ENCODE measurements at places on chromosomes 16 and 17.

GRCh38 chr17:19508577-19508867, 25.1 kb upstream of the SLC47A1 start:
- DNase-seq: no peak

DNA sequence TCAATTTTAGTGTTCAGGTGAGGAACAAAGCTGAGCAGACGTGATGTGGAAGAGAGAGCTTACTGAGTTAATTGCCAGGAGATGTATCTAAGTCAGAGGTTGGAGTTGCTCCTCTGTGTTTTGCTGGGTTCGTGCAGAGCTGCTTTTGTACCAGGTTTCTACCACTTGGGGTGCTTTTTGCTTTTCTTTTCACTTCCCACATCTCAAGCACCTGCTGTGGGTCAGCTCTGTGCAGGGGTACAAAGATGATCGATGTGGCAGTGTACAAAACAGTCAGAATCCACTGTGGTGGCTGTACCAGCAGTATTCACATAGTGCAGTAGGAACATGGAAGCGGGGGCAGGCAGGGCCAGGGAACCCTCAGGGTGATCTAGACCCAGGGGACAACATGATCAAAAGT, 14.8 kb downstream of the UNK start:
- no peak for DNase-seq

DNA sequence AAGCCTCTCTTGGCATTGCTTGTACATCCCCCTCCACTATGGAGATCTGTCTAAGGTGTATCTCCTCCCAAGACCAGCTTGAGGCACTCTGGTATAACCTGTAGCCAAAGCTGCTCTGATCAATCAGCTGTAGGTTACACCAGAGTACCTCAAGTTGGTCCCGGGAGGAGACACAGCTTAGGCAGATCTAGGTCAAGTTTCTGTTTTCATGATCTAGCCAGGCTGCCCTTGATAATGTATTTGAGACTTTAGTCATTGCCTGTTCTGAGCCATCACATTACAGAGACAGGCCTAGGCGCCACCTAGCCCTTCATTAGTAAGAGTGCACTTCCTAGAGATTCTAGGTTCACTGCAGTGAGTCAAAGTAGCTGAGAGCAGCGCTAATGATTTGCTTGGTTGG, 31.4 kb downstream of the ASGR1 start:
- peak; percentile 16 for DNase-seq

DNA sequence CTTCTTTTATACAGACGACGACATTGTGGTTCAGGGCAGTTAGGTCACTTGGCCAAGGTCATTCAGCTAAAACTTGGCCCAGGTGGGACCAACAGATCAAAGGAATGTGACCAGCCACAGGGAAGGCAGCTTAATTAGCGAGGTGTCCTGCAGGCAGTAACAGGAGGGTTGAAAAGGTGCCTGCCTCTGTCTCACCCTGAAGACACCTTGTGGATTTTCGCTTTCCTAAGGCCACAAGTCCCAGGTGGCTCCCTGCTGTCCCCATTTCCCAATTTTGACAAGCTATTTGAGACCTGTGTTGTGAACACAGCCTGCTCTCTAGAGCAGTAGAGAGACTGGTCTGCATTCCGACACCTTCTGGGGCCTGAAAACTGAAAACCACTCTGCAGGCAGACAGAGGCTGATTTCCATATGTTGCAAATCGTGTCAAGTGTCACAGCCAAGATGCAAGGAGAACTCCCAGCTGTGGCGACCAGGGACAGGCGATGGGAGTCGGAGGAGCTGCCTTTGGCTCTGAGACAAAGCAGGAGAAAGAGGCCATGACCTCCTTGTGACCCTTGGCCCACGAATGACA, 593.1 kb upstream of the CDH5 start:
- DNase-seq: no peak

DNA sequence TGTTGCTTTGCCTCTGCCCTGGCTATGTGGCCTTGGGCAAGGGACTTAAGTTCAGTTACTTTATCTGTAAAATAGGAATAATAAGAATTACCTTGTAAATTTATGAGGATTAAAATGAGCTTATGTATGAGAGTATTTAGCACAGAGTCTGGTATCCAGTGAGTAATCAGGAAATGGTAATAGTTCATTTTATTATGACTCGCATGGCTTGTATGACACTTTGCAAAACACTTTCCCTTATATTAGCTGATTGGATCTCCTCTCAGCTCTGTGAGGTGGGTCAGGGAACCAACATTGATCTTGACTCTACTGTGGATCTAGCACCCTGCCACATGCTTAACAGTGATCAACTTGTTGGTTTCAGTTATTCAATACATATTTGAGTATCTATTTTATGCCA, 8.3 kb upstream of the CDH3 start:
- DNase-seq: no peak

- DNase-seq: peak; percentile 78
These were observed 1.2 kb upstream of the CCDC42 start for GRCh38 chr17:8745586-8746500.

- no peak for DNase-seq
These were observed 44.9 kb downstream of the ABCA8 start for GRCh38 chr17:68910251-68910705.

DNA sequence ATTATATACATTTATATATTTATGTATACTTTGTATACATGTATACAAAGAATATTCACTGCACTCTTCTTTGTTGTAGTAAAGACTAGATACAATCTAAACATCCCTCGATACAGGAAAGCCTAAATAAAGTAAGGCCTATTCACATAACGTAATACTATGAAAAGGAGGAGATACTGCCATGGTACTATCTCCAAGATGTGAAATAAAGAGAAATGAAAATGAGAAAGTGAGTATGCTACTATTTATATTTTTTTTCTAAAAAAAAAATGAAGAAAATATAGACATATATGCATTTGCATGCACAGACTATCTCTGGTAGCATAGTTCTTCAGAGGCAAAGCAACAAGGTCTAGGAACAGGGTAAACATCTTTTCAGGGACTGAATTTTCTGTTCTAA, 19.4 kb downstream of the CFDP1 start:
- no peak for DNase-seq

- no peak for DNase-seq
These were observed 4.3 kb downstream of the ACSM3 start for GRCh38 chr16:20768121-20768520.

- DNase-seq: peak; percentile 85
These were observed 44.0 kb downstream of the SREBF1 start for GRCh38 chr17:17792551-17793377.

- no peak for DNase-seq
These were observed 852 bp downstream of the ZNF469 start for GRCh38 chr16:88383401-88384221.

DNA sequence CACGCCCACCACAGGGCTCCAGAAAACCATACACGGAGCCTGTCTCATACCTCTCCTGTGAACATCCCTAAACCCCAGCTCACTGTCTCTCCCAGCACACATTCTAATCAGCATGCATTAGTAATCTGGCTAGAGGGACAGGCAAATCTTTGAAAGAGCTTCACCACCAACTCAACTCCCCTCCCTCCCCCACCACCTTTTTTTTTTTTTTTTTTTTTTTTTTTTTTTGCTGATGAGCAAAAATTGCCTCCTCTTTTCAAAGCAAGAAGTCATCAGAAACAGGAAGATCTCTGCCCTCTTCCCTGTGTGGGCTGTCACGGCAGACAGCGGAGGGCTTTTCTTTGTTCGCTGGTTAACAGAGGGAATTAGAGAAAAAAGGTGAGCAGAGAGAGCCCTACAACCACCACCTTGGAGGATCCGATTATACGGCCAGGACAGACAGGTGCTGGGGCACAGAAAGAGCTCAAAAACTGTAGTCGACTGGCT, 19.9 kb downstream of the GAS7 start:
- no peak for DNase-seq

DNA sequence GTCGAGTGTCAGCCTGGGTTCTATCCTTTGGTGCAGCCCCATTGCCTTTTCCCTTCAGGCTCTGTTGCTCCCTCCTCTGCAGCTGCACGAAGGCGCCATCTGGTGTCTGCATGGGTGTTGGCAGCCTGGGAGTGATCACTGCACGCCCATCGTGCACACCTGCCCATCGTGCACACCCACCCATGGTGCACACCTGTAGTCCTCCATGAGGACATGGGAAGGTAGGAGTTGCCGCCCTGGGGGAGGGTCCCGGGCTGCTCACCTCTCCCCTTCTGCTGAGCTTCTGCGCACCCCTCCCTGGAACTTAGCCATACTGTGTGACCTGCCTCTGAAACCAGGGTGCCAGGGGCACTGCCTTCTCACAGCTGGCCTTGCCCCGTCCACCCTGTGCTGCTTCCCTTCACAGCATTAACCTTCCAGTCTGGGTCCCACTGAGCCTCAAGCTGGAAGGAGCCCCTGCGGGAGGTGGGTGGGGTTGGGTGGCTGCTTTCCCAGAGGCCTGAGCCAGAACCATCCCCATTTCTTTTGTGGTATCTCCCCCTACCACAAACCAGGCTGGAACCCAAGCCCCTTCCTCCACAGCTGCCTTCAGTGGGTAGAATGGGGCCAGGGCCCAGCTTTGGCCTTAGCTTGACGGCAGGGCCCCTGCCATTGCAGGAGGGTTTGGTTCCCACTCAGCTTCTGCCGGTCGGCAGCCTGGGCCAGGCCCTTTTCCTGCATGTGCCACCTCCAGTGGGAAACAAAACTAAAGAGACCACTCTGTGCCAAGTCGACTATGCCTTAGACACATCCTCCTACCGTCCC, 2.9 kb downstream of the CTRL start:
- DNase-seq: peak; percentile 80

DNA sequence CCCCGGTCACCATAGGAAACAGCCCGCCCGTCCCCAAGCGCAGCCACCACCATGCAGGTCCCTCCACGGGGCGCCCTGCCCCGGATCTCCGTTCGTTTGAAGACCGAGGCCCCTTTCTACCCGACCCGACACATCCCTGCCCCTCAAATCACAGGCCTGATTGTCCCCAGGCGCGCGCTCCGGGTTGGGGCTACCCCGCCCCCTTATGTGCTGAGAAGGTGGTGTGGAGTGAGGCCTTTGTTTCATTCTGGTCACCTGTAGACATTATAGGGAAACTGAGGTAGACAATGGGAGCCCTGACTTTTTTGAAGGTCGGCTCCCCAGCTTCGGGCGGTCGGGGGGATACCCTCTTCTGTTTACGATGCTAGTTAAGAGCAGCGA, 763 bp upstream of the ACTG1 start:
- peak; percentile 58 for DNase-seq

- DNase-seq: peak; percentile 54
These were observed 17.1 kb downstream of the TBX2 start for GRCh38 chr17:61416540-61417363.

GRCh38 chr17:218432-219110, 37.1 kb upstream of the DOC2B start:
- no peak for DNase-seq

GRCh38 chr17:3845291-3845620, 790 bp downstream of the NCBP3 start:
- peak; percentile 38 for DNase-seq

DNA sequence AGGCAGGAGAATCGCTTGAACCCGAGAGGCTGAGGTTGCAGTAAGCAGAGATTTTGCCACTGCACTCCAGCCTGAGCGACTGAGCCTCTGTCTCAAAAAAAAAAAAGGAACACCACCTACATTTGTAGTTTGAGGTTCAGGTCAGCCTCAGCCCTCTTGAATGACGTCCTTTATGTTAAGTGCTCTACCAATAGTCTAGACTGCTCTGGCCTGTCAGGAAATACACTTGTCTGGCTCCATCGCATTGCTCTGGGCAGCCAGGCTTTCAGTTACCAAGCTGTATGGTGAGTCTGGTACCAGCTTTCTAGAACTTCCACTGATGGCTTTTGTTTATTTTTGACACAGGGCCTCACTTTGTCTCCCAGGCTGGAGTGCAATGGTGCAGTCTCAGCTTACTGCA, 11.4 kb downstream of the SOCS7 start:
- DNase-seq: no peak

GRCh38 chr17:37833237-37833859, 88.5 kb upstream of the HNF1B start:
- no peak for DNase-seq

GRCh38 chr16:54362591-54363206, 76.1 kb upstream of the IRX3 start:
- no peak for DNase-seq

GRCh38 chr17:13475574-13476223, 126.0 kb downstream of the HS3ST3A1 start:
- no peak for DNase-seq

- no peak for DNase-seq
These were observed 1.4 kb upstream of the ST6GALNAC1 start for GRCh38 chr17:76644995-76645394.

DNA sequence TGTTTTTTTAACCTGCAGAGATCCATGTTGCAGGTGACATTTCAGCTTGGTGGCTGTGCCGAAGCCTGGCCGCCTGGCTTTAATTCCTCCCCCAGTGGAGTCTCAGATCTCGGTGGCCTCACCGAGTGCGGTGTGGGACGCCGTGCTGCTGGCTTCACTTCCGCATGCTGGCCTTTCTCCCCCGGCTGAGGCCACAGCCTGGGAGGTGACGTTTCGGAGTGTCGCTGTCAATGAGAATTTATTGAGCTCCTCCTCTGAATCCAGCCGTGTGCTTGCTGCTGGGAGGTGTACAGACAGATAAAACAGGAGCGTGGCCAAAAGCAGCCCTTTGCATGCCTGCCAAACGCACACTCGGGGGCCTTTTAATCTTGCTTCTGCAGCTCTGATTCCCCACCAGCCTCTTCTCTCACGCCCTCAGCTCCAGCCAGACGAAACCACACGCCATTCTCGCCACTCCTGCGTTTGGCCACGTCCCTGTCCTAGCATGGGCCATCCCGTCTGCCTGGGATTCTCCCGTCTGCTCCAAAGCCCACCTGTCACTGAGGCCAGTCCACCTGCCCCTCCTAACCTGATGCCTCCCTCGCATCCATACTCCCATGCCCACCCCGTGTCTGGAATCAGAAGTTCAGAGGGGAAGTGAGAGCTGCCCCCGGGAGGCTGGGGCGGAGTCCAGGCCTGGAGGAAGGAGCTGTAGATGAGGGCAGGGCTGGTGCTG, 3.6 kb downstream of the GSE1 start:
- no peak for DNase-seq

DNA sequence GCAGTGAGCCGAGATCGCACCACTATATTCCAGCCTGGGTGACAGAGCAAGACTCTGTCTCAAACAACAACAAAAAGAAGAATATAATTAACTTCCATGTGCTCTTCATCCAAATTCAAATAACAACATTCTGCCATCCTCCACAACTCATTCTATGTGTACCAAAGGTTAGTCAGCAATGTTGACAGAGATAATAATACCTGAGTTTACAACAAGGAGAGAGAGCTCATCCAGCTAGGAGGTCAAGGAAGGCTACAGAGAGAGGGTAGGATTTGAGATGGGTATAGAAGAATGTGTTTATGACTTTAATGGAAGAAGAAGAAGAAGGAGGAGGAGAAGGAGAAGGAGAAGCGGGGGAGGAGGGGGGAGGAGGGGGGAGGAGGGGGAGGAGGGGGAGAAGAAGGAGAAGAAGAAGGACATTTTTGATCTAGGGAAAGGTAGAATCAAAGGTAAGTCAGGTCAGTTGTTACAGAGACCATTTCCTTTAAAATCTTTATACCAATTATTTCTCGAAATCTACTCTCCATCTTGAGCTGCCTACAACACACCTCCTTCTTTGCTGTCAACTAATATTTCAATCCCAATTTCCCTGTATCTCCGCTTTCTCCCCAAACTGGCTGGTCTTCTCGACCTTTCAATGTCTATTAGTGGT, 10.1 kb upstream of the HSF5 start:
- DNase-seq: no peak

GRCh38 chr16:11677959-11678881, 10.0 kb downstream of the SNN start:
- no peak for DNase-seq

GRCh38 chr17:72344613-72345012, 223.8 kb downstream of the SOX9 start:
- no peak for DNase-seq

- DNase-seq: no peak
These were observed 3.1 kb upstream of the KRT36 start for GRCh38 chr17:41492771-41493170.

GRCh38 chr16:85697431-85697830, 8.7 kb upstream of the GINS2 start:
- DNase-seq: no peak
